ENCODE measurements at places on chromosomes 7 and 10. TPM values are rescaled to one million over a fixed set of nuclear protein-coding genes. Genes with fewer than 3 reads are reported as not detected.

CAMK2B gene
- total RNA-seq = 1.1 TPM

MCM10 gene
- total RNA-seq = 5.9 TPM

IGFBP1 gene
- total RNA-seq = not detected

ADAM22 gene
- total RNA-seq = 0.24 TPM

DUSP5 gene
- 26.8 TPM for total RNA-seq

CLEC5A gene
- total RNA-seq = 0.20 TPM

DDC gene
- not detected for total RNA-seq

DKK1 gene
- total RNA-seq = 1.6 TPM

CTAGE4 gene
- 3.1 TPM for total RNA-seq

FGFR2 gene
- total RNA-seq = 27.4 TPM

IL15RA gene
- total RNA-seq = 5.2 TPM

UTF1 gene
- not detected for total RNA-seq

SLC29A4 gene
- total RNA-seq = 0.48 TPM

GRCh38 chr10:20891338-20891714 lies 5.8 kb downstream of the NEBL start:
- ATAC-seq = no peak

- ATAC-seq = no peak
Measured at GRCh38 chr7:18313965-18314364, 181.6 kb upstream of the HDAC9 start.

GRCh38 chr7:41720886-41721285 lies 18.0 kb upstream of the INHBA start:
- no peak for ATAC-seq

- ATAC-seq = no peak
Measured at GRCh38 chr10:24744946-24745345, 21.3 kb upstream of the ARHGAP21 start.

DNA sequence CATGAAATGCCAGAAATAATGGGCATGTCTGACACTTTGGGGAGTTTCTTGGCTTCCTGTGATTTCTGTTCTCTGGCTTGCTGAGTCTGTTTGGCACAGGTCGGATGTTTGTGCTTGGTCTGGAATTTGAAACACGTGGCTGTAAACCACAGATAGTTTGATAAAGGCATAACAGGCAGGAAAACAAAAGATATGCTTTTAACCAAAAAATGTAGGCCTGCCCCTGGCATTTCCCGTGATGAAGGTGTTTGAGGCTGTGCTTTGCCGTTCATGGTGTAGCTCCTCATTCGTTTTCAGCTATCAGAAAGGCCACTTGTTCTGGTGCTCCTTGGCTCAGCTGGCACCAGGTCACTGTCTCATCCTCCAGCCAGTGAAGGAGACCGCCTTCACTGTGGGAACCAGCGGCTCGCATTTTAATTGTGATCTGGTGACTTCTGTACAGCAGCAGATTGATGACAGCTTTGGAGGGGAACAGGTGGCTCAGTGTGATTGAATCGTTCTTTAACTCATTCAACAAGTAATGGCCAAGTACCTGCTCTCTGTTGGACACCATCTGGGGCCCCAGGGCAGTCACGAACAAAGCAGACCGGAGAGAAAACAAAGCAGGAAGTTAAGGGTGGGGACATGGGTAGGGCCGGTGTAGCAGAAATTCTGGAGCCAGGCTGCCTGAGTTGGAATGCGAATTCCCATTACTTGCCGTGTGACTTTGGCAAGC lies 111.5 kb downstream of the CCNY start:
- peak; percentile 87 for ATAC-seq

DNA sequence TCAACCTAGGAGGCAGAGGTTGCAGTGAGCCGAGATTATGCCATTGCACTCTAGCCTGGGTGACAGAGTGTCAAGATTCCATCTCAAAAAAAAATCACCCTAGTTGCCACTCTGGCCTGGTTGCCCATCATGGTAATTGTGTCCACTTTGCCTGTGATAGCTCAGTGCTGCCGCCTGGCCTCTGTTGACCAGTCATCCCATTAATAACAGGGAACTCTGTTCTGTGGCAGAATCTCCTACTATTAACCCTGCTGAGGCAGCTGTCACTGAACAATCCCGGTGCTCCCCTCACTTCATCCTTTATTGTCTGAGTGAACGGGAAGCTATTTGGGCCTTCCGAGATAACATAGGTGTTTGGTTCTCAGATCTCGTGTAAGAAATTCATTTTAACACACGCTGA lies 14.6 kb downstream of the ZNF3 start:
- no peak for ATAC-seq

GRCh38 chr10:1629326-1630198 lies 107.8 kb downstream of the ADARB2 start:
- no peak for ATAC-seq

DNA sequence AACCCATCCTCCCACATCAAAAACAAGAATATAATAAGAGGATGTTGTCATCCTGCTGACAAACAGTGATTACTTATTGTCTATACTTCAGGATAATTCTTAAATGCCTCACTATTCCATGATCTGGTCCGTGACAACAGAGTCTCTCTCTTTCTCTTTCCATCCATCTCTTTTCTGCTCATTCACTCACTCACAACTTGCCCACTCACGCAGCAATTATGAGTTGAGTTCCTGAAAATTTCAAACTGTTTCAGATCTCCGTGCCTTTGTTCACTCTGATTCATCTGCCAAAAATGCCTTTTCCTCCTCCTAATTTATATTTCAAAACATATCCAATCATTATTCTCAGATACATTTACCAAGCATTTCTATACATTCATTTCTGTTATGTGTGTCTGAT lies 1.4 kb downstream of the OR6B1 start:
- ATAC-seq = no peak

DNA sequence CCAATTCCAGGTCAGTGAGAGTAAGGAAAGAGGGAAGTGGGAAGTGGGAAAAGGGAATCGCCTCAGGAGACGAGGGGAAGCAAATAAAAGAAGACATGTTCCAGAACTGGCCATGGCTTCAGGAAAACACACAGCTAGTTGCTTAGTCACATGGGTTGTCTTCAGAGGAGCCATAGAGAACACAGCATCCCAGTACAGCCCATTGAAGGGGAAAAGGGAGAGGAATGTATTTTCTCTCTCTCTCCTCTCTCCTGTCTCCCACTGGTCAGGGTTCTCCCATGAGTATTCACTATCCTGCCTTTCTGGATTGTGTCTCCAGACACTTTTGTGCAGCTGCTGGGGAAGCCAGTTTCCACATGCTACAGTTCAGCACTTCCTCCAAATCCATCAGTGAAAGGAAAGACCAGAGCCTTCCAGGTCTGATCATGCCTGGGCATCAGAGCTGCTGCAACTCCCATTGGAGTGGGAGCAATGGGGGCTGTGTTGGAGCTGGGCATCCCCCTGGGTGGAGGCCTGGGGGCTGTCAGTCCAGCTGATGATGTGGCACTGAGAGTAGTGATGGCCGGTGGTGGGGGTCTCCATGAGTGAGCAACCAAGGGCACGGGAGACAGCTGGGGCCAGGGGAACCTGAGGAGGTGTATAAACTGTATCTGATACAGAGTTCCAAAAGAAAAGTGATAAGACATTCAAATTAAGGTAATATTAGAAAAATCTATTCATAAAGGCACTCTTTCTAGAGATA lies 38.6 kb downstream of the MAP3K8 start:
- no peak for ATAC-seq

GRCh38 chr7:78783179-78783962 lies 670.1 kb downstream of the MAGI2 start:
- no peak for ATAC-seq

DNA sequence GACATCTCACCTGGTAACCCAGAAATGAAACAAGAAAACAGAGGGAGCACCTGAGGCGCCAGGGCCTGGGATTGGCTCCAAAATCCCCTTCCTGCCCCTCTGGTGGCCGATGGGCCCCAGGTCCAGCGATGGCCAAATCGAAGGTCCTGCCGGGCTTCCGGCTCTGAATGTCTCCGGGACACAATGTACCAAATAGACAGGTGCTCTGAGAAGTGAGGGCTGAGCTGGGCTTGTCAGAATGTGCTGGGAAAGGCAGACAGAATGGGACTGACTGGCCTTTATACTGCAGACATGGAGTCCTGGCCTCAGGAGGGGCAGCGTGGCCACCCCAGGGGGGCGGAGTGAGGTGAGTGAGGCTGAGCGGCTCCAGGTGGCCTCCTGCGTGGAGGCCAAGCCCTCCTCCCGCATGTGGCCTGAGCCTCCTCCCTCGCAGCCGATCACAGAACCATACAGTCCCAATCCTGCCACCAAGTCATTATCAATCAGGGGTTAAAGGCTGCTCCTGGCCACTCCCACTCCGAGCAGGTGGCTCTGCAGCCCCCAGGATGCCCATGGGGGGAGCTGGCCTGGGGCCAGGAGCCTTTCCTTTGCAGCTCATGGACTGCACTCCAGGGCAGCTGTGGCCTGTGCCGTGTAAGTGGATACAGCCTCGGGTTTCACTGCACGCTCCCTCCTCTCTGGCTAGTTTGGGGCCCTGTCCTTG lies 185.5 kb downstream of the ADARB2 start:
- ATAC-seq = no peak

GRCh38 chr7:150801242-150801945 lies 825 bp downstream of the TMEM176A start:
- no peak for ATAC-seq

- no peak for ATAC-seq
Measured at GRCh38 chr10:23585186-23585585, 146.3 kb downstream of the OTUD1 start.

GRCh38 chr7:113652501-113652900 lies 266.3 kb downstream of the PPP1R3A start:
- ATAC-seq = peak; percentile 56

DNA sequence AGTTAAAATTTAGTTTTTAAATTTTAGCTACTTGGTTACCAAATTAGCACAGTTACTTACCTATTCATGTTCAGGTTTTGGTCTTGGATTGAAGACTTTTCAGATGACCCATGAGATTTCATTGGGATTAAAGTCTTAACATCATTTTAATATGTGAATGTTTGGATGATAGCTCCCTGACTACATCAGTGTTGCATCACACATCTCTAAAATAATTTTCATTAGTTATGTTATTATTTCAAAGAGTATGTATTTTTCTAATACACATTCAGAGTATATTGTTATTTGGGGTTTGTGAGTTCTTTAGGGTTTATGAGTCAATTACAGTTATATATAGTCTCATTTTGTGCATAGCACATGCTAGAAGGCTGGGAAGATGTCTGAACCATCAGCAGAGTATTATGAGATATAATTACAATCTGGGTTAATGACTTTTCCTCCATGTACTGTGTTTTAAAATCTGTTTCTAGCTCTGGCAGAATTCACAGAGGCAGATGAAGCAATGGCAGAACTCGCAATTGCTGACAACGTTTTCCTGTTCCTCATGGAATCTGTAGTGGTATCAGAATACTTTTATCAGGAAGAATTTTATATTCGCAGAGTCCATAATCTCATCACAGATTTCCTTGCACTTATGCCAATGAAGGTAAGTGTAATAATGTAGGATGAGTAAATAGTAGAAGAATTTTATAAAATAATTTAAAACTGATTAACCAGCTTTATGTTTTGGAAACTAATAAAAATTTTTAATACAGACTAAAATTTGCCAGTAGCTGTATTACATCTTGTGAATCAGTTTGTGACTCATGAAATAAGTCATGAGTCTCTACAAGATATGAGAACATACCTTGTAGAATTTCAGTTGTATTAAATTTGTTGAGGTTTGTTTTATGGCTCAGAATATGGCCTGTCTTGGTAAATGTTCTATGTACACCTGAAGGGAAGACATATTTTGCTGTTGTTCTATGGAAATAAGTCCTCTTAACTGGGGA lies 26.9 kb downstream of the NUP205 start:
- ATAC-seq = no peak

- ATAC-seq = no peak
Measured at GRCh38 chr7:43076606-43077005, 35.8 kb upstream of the HECW1 start.

DNA sequence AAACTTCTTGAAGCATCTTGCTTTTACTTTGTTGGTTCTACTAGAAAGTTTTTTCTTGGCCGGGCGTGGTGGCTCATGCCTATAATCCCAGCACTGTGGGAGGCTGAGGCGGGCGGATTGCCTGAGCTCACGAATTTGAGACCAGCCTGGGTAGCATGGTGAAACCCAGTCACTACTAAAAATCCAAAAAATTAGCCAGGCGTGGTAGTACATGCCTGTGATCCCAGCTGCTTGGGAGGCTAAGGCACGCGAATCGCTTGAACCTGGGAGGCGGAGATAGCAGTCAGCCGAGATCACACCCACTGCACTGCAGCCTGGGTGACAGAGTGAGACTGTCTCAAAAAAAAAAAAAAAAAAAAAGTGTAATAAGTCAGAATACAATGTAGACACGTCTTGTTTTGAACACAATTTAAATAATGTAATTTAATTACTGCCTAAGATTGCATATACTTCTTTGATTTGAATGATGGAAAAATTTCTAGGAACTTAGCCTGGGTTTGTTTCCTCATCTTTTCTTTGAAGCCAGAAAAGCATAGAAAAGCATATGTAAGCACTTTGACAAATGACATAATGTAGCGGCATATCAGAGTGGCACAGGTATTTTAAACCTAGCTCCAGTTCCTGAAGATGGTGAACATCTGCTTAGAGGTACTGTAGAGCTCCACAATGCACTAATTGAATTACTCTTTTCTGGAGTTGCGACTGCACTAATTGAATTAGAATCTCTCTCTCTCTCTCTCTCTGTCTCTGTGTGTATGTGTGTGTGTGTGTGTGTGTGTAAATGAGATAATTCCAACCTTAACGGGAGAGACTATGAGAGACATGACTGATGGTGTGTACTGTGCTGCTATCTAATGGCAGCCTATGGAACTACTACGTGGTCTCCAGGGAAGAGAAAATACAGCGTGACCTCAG lies 87.8 kb downstream of the BTRC start:
- peak; percentile 89 for ATAC-seq

GRCh38 chr10:89352802-89353201 lies 25.0 kb downstream of the IFIT3 start:
- no peak for ATAC-seq

DNA sequence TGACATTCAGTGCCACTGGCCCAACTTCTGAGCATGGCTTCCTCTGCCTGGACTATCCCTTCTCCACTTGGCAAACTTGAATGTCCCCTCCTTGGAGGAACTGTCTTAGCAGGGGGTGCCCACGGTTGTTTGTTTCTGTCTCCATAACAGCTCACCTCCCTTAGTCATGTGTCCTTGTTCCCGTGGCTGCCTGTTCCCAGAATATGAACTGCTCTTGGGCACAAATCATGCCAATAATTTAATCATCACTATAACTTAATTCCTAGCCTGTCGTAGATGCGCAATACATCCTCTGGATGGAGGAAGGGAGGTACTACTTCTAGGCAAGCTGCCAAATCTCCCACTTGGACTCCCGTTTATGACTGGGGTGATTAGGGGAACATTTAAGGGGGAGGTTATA lies 173.1 kb downstream of the MYOF start:
- ATAC-seq = peak; percentile 25

DNA sequence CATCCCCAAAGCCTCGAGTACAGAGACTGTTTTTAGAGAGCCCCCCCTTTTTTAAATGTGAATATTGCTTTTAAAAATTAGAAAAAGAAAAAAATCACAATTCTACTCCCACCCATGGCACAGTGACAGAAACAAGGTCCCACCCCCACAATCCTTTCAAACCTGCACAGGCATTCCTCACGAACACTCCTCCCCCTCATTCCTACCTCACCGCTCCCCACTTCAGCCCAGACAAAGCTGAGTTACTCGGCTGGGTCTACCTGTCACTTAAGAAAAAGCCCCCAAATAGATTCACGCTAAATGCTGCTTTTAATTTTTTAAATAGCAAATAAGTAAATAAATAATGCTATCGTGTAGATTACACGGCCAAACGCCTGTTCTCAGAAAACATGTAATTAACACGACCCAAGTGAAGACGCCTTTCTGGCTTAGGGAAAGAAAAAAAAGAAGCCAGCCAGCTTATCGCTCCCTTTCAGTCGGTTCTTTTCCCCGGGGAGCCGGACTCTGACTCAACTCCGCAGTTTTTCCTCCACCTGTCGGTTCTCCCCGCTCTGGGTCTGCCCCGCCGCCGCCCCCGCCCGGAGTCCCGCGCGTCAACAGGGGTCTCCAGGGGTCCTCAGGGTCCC lies 739 bp downstream of the MPP7 start:
- no peak for ATAC-seq

Data from esophagus mucosa (tissue), 1 donor.